ENCODE measurements at places on chromosomes 3 and 15. TPM values are rescaled to one million over a fixed set of nuclear protein-coding genes. Genes with fewer than 3 reads are reported as not detected.

DNA sequence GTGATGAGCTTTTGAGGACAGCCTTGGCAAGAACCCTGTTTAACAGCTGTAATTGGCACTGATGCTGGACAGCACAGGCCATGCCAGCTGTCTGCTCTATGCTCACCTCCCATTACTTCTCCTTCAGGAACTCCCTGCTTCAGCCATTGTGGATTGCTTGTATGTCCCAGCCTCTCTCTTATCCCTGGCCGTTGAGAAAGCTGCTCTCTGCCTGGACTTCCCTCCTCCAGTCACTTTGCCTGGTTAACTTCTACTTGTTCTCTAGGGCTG is 444.5 kb downstream of the EPHB1 start:
- no peak for DNase-seq

DNA sequence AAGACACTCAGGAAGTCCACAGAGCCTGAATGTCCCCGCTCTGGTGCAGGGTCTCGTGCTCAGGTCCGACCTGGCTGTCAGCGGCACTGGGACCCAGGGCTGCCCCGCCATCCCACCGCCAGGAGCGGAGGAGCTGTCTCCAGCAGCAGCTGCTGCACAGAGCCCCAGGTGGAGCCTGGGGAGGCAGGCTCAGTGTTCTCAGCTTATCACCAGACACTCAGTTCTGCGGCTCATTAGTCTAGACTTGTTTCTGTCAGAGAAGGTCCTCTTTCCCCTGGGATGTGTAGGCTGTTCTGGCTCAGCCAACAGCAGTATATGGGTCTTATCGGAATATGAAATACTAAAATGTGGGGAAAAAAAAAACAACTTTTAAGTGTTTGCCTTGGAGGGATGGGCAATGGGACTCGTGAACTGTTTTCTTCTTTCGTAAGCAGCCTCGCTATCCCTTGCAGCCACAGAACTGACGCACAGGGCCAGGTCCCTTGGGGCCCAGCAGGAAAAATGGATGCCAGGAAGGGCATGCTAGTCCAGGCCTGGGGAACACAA is 75.9 kb downstream of the KLF13 start:
- DNase-seq = no peak

- DNase-seq = no peak
Observed at GRCh38 chr15:99645951-99646350, 80.2 kb downstream of the MEF2A start.

DNA sequence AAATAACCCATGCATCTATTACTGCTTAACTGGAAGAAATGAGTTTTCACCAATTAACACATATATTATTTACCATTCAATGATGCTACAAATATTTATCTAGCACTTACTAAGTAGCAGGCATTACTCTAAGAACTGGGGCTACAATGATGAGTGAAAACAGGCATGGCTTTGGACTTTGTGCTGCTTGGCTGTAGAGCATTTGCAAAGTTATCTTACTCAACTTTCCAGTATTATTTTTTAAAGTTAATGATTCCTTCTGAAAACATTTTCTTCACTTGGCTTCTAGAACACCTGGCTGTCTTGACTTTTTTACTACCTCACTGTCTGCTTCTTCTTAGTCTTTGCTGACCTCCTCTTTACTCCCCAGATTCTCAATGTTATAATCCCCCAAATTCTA is 1.8 kb downstream of the C3orf33 start:
- DNase-seq = no peak

DNA sequence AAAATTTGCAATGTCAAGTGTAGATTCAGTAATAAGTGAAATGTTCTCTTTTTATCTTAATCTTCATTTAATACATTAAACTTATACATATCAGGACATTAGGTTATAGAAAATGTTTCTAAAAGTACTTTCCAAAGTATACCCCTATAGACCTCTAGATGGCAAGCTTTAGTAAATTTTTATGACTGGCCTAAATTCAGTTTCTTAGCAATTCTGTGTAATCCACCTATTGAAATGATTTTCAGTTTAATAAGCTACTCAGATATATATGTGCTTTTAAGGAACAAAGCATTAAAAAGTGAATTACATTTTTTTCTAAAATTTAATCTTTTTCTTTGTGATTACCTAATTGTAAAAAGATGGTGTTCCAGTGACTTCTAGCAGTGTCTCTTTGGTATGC is 342.2 kb downstream of the GBE1 start:
- no peak for DNase-seq

- DNase-seq = no peak
Observed at GRCh38 chr15:85403745-85404144, 23.3 kb downstream of the AKAP13 start.

RNF7 gene
- 113 TPM for total RNA-seq

PLAAT1 gene
- total RNA-seq = 3.4 TPM

EXD1 gene
- 0.54 TPM for total RNA-seq

Data from H1 (cell line).